ENCODE measurements at places on chromosomes 12 and 14.

DNA sequence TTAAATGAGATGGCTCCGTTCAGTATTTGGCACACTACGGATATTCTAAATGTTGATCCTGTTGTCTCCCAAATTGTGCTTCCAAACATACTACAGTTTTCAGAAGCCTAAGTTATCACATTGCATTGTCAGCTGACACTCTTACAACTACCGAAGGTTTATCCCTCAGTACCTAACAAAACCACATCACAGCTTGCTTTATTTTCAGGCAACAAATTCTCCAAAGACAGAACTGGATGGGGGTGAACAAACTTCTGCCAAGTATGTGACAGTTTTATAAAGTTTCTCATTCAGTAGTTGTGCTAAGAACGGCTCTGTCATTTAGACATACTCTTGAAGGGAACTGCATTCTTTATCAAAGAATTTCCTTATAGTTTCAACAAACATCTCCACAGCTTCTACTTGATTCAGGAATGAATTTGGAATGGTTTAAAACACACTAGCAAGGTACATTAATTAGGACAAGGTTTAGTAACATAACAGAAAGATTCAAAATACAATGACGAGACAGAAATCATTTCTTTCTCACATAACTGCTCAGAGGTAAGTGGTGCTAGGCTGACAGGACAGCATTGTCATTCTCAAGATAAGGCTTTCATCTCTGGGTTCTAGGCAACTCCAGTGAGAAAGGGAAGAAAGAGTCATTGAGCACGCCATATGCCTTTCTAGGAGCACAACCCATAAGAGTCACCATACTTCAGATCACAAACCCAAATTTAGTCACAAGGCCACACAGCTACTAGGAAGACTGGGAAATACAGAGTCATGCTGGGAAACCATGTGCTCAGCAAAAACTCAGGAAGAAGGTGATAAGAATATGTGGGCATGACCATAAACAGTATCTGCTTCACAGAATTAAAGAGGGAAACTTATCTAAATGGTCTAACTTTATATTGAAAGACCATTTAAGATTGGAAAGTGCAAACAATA, 100.7 kb downstream of the DUSP6 start:
- DNase-seq = no peak

- no peak for DNase-seq
These were observed 212.5 kb downstream of the CRADD start for GRCh38 chr12:93889516-93890212.

DNA sequence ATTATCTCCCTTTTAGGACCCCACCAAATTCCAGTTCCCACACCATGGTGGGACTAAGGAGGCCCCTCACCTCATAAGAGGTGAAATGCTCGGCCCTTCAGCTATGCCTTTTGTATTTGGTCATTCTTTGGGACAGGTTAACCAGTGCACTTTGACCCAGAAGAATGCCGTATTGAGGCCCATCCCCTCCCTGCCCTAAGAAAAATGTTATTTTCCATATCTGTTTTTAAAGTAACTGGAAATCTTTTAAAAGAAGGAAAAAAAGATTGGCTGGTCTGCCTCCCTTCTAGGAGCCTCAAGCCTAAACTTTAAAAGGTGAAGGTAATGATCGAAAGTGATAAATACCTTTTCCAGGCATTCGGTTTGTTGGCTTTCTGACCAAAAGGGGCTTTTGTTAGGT, 5.7 kb upstream of the HOXC13 start:
- DNase-seq = no peak

GRCh38 chr14:80560800-80561657, 349.7 kb upstream of the DIO2 start:
- no peak for DNase-seq

DNA sequence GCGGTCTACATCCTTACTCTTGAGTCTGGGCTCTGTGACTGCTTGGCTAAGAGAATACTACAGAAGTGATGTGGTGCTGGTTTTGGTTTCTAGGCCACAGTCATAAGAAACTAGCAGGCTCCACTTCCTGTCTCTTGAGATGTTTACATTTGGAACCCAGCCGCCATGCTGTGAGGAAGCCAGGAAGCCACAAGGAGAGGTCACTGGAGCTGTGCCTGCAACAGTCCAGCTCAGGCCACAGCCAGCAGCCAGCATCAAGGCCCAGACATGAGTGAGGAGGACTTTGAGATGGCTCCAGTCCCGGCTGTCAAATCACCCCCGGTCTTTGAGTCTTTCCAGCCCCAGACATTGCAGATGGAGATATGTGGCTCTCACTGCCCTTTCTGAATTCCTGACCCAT, 12.9 kb upstream of the FAM181A start:
- no peak for DNase-seq

GRCh38 chr14:90087433-90087832, 25.6 kb downstream of the KCNK13 start:
- DNase-seq = no peak

GRCh38 chr12:130828895-130829294, 10.2 kb downstream of the STX2 start:
- no peak for DNase-seq

GRCh38 chr12:60921541-60921940, 1325.7 kb downstream of the SLC16A7 start:
- DNase-seq = no peak

DNA sequence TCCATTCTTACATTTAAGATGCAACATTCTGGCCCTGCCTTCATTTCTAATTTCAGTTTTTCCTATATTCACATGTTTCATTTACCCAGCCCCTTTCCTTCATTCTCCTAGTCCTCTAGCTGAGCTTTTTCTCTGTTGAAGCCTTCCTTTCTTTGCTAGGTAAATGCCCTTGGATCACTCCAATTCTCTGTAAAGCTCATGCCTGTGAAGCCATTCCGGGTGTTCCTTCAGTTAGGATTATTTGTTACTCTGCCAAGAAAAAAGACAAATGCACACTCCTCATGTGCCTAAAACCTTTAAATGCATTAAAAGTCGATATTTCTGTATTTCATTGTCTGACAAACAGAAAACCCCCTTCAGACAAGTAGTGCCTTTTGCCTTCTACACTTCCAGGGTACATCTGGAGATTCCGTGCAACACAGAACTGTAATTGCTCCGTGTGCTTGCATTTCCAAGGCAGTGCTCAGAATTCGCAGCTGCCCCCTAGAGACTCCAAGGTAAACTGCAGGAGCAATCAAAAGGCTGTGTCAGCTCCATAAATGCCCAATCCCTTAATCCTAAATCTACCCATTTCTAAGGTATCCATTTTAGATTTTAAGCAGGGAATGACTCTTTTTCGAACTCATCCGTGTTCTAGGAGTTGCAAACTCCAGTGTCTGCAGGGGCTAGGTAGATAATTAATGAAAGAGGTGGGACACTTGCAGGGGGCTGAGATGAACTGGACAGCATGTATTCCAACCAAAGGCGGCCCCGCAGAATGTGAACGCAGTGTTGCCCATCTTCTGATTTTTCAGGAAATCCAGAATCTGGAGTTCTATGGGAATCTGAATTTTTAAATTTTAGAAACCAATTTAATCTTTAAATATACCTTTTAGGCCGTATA, 320.2 kb downstream of the GRIN2B start:
- DNase-seq = peak; percentile 39

GRCh38 chr12:110941391-110941790, 21.0 kb upstream of the MYL2 start:
- no peak for DNase-seq

DNA sequence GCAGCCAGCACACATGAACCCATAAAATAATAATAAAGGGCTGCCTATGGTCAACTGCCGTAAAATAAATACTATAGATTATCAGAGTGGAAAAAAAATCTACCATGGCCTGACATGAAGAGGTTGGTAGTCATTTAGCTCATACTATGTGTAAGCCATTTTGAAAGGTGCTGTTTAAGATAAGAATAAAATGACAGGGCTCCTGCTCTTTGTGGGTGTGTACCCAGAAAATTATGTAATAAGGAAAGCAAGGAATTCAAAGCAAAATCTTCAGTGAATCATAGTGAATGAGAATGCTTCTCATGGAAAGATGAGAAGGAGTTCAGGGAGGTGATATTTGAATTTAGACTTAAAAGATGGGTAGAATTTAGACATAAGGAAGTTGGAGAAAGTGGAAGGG, 42.9 kb upstream of the PPM1H start:
- DNase-seq = no peak

DNA sequence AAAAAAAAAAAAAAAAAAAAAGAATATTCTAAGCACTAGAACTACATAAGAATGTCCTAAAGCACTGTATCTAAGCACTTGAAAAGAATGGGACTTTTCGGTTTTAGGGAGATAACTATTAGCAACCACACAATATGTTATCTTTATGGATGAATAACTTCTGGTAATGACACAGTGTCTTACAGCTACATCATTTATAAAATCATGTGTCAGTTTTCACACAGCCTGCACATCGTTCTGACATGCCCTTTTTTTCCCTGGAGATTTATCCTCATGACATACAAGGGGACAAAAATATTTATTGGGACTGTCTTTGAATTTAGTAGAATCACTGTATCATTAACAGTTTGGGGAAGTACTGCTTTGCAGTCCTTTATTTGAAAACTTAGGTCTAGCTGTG, 17.3 kb downstream of the TMEM19 start:
- DNase-seq = no peak

- no peak for DNase-seq
These were observed 5.9 kb downstream of the KICS2 start for GRCh38 chr12:64216239-64216638.

DNA sequence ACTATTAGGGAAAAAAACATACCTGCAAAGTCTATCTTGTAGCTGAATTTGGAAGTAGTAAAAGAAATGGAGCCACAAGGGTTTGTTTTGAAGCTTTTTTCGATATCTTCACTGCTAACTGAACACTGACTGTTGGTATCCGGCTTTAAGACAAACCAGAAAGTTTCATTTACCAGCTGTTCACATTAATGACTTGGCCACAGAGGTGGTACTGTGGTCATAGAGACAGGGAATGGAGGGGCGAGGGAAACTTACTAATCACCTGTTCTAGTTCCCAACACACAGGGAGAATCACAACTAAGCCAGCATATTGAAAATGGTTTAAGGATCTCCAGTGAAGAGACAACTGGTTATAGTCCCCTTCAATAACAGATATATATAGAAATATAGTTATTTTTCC, 44.3 kb downstream of the PARP11 start:
- DNase-seq = no peak
